Activated naive CD4-positive, alpha-beta T cell treated with anti-CD3 and anti-CD28 coated beads, Interleukin-2, amount 50 U/mL, for 16 hours (primary cell): ENCODE measurements at places on chromosomes 6 and 20.

GRCh38 chr20:16415071-16416053 lies 157.9 kb downstream of the KIF16B start:
- no peak for DNase-seq

DNA sequence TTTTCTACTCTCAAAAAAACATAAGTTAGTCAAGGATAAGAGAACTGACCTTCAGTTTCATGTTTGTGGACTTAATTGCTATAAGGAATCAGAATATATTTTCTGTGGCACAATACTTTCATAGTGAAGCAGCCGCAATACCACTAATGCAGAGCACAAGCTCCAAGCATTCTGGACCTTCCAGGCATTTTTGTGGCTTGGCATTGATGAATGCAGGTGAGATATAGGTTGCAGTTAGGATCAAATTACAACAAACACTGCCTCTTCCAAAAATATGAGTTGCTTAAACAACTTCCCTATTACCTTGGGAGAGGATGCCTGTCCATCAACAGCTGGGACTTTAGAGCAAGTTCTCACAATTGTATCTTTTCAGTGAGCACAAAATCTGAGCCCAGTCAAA lies 162.8 kb upstream of the RSPO3 start:
- no peak for DNase-seq

DNA sequence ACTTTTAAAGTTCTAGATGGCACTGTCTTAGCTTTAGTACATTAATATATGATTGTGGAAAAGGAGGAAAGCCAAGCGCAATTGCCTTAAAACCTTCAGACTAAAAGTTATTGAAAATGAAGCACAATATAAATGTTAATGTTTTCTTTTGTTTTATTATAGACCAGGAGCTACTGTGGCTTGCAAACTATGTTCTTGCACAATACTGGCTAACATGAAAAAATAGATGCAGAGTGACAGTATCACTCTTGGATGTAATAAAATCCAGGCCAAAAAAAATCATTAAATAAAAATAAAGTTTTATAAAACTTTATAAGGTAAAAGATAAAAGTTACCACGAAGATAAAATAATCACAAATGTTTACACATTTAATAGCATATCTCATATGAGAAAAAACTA lies 18.3 kb upstream of the PLN start:
- DNase-seq: no peak

DNA sequence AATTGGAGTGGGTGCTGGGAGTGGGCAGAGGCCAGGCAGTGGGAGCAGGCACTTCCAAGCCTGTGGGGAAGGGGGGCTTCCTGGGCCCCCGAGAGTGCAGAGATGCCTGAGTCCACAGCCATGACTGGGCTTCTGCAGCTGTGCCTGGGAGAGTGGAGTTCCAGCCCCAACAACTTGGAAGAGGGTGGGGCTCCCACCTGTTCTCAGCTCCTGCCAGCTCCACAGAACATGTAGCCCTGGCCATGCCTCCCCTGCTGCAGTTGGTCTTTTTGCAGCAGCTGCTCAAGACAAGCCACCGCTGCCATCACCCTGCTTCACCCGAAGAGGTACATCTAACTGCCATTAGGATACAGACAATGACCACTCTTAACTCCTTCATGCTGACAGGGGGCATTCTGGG lies 1092.3 kb downstream of the KHDRBS2 start:
- no peak for DNase-seq

DNA sequence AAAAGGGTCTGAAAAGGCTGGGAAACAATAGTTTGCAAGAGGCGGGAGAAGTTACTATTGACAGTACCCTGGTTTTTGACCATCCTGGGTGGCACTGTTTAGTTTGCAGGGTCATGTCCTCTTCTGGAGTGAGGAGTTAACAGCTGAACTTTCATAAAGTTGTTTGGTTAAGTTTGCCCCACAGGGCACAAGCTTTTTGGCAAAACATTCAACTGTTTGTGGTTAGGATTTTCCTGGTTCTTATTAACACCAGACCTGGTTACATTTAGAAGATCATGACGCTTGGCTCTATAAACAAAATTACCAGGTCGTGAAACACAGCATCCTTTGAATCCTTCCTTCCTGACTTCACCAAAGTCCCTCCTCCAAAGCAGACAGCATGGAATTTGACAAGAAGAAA lies 106.1 kb downstream of the RIN2 start:
- DNase-seq: no peak

- DNase-seq: no peak
These were observed 862 bp downstream of the C20orf96 start for GRCh38 chr20:289693-290083.

- DNase-seq: no peak
These were observed 6.9 kb downstream of the GLYATL3 start for GRCh38 chr6:49506569-49507111.

GRCh38 chr6:62999796-63000195 lies 211.5 kb upstream of the FKBP1C start:
- no peak for DNase-seq

- no peak for DNase-seq
These were observed 10.5 kb downstream of the PIGT start for GRCh38 chr20:45426320-45427016.

DNA sequence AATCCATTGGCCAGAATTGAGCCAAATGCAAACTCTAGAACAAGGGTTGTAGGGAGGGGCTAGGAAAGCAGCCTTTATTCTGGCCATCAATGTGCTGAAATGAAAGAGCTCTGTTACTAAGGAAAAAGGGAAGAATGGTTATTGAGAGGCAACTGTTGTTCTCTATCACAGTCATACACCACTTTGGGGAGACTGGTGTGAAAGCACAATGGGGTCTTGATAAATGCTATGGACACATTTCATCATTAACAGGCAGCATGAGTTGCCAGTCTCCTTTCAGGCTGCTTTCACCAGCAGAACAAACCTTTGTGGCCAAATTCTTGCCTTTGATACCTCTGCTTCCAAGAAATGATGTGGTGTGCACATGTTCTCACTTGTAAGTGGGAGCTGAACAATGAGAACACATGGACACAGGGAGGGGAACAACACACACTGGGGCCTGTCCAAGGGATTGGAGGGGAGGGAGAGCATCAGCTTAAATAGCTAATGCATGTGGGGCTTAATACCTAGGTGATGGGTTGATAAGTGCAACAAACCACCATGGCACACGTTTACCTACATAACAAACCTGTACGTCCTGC lies 86.2 kb downstream of the CDS2 start:
- DNase-seq: no peak

- no peak for DNase-seq
These were observed 37.6 kb upstream of the ANGPT4 start for GRCh38 chr20:953742-954141.

GRCh38 chr6:24743265-24743943 lies 24.4 kb upstream of the C6orf62 start:
- peak; percentile 31 for DNase-seq

DNA sequence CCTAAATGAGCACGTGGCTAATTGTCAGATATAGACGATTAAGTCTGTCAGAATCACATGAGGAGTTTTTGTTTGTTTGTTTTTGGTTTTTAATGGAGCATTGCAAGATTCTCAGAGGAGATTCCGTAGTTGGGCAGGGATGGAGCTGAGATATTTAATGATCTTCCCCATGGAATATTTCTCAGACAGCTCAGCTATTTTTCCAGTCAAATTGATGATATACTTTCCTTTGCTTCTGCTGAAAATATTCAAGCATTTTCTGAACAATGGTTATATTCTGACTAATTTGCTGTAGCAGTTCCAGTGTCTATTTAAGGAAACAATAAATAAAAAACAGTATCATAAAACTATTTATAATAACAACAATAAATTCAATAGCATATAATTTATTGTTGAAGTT lies 348.4 kb downstream of the KIF16B start:
- no peak for DNase-seq

- DNase-seq: peak; percentile 56
These were observed 19.8 kb upstream of the MAP1LC3A start for GRCh38 chr20:34538671-34539123.

DNA sequence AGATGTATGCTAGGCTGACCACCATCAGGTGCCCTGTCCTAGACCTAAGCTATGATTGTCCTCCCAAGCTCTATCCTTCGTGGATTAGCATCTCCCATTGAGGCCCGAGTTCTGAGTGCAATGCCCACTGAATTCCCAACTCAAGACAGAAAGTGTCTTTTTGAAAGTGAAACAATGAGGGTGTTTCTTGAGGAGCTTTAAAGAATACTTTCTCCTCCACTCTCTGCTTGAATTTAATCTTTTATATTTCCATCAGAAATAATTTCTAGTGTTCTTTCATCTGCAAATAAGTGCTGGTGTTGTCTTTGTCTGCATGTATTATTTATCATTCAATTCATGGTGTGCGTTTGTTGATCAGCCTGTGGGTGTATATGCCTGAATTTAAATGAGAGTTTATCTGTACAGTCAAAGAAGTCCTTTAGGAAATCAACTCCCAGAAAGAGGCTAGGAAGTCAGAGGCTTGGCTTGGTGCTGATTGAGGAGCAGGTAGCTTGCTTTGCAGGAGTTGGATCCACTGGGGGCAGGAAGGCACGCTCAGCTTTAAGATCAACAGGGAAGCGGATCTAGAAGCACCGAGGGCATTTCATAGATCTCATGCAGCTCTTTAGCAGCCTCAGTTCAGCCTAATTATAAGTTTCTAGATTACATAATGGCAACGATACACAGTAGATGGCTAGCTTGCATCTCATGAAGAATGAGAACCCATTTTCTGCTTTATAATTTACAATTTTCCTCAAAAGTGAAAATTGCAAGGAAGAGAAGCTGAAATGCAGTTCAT lies 36.0 kb upstream of the CCN6 start:
- DNase-seq: no peak
